Activated T-helper 1 cell treated with anti-CD3 and anti-CD28 coated beads, Interleukin-12 subunit alpha, Interleukin-12 subunit beta, Interleukin-2, Interleukin-4 antibody, amounts not matched to agents 30 ng/mL and 10 ng/mL and 1 ng/mL, durations not matched to agents 14 hours and 24 hours and 36 hours (primary cell): ENCODE measurements at places on chromosomes 6 and 20. TPM values are rescaled to one million over a fixed set of nuclear protein-coding genes. Genes with fewer than 3 reads are reported as not detected.

GRCh38 chr6:7100753-7101081 lies 7.0 kb upstream of the RREB1 start:
- H3K4me3 ChIP-seq = no peak overlapping the region
- H3K4me1 ChIP-seq = no peaks in the 10 kb centered on the region
- H3K27me3 ChIP-seq = peaks cover 57% of the 10 kb centered on the region
- no peaks in the 10 kb centered on the region for H3K36me3 ChIP-seq

- H3K27ac ChIP-seq = no peak overlapping the region
- H3K27me3 ChIP-seq = peaks cover 5% of the 10 kb centered on the region
- no peak overlapping the region for H3K4me3 ChIP-seq
- no peaks in the 10 kb centered on the region for H3K36me3 ChIP-seq
- H3K4me1 ChIP-seq = no peaks in the 10 kb centered on the region
These were observed 66.5 kb downstream of the NOX3 start for GRCh38 chr6:155389130-155389529.

- H3K4me1 ChIP-seq = no peaks in the 10 kb centered on the region
- H3K36me3 ChIP-seq = peaks cover 34% of the 10 kb centered on the region
- H3K4me3 ChIP-seq = no peak overlapping the region
- H3K27me3 ChIP-seq = no peaks in the 10 kb centered on the region
These were observed 9.2 kb downstream of the ECI2 start for GRCh38 chr6:4125933-4126864.

GRCh38 chr6:139129284-139129683 lies 5.6 kb upstream of the HECA start:
- no peaks in the 10 kb centered on the region for H3K36me3 ChIP-seq
- no peak overlapping the region for H3K4me3 ChIP-seq
- no peaks in the 10 kb centered on the region for H3K27me3 ChIP-seq
- no peak overlapping the region for H3K27ac ChIP-seq
- H3K4me1 ChIP-seq = peaks cover 64% of the 10 kb centered on the region

DNA sequence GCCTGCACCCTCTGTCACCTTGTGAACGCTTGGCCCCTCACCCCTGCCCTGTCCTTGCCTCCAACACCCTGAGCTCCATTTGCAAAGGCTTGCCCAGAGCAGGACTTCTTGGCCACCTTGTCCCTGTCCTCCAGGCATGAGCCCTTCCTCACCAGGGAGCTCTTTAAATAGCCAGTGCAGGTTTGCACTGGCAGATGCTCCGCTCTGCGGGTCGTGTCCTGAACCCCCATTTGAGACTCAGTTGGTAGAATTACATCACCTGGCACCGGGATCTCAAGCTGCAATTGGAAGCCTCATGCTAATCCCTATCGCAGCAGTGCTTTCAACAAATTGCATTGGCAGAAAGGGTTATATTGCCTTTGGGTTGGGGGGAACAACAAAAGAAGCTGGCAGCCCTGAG lies 85.9 kb downstream of the TRMT6 start:
- H3K36me3 ChIP-seq = no peaks in the 10 kb centered on the region
- peaks cover 10% of the 10 kb centered on the region for H3K4me1 ChIP-seq
- no peak overlapping the region for H3K4me3 ChIP-seq
- DNase-seq = no peak
- H3K27me3 ChIP-seq = no peaks in the 10 kb centered on the region

GRCh38 chr6:146354451-146354850 lies 189.2 kb upstream of the RAB32 start:
- no peak overlapping the region for H3K27ac ChIP-seq
- H3K36me3 ChIP-seq = no peaks in the 10 kb centered on the region
- H3K4me1 ChIP-seq = peaks cover 13% of the 10 kb centered on the region
- H3K4me3 ChIP-seq = no peak overlapping the region
- DNase-seq = no peak
- no peaks in the 10 kb centered on the region for H3K27me3 ChIP-seq

GRCh38 chr6:80679992-80680391 lies 573.5 kb downstream of the BCKDHB start:
- DNase-seq = no peak
- H3K4me3 ChIP-seq = no peak overlapping the region
- H3K36me3 ChIP-seq = no peaks in the 10 kb centered on the region
- H3K27me3 ChIP-seq = no peaks in the 10 kb centered on the region

Gene OPRM1
- not detected in 2 replicates for total RNA-seq

Gene MAPK13
- 54.6 and 55.7 TPM in 2 replicates for total RNA-seq

Gene PKIB
- 0.44 TPM in 1 of 2 replicates, not detected in the other for total RNA-seq

Gene WFDC2
- total RNA-seq = not detected in 2 replicates

Gene ARMC12
- 0.24 and 0.41 TPM in 2 replicates for total RNA-seq
